AG04450 (cell line): ENCODE measurements at places on chromosomes 11 and 22.

- no peak for DNase-seq
Measured at GRCh38 chr11:7941146-7941545, 362 bp downstream of the OR10A3 start.

DNA sequence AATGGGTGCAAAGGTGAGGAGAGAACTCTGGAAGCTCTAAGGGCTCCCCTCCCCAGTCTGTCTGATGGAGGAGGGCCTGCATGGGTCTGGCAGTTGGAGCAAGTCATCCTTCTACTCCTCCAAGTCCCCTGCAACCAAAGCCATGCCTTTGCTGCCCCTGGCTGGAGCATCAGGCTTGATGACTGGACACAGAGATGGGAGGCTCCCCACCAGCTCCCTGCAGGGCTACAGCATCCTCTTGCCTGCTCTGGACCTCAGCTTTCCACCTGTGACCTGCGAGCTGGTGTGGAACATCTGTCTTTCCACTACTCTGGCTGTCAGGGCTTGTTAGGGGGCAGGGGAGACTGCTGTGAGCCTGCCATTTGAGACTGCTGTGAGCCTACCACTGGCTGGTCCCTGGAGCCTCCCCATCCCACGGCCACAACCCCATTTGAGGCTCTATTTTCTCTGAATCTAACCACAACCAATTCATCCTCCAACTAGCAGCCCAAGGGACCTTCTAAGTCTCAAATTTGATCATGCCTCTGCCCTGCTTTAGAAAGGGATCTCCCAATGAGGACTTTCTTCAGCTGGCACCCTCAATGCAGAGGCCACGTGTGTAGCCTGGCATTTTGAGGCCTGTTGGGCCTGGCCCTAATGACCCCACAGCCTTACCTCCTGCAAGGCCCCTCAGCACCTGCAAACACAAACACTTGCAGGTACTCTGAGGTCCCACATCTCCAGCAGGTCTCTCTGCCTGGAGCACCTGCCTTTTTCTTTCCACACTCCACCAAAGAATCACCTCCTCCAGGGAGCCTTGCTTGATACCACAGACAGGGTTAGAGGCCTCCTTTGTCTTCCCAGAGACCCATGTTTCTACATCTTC, 9.9 kb downstream of the P2RY6 start:
- no peak for DNase-seq

DNA sequence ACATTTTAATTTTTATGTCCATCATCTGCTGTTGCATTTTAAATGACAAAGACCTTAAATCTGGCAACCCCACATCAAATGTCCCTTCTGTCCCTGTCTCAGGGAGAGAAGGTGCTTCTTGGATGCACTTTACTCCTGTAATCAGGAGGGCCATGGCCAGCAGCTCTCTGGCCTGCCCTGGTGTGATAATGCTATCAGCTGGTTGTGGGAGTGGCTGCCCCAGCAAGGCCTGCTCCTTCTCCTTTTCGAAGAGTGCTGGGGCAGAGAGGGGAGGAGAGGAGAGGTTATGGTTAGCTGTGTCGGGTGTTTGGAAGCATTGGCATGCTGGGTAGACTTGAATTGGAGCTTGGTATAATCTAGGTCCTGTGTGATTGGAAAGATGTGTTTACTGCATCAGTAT, 12.8 kb downstream of the TNRC6B start:
- no peak for DNase-seq

- no peak for DNase-seq
Measured at GRCh38 chr11:111499483-111499882, 12.7 kb downstream of the BTG4 start.

GRCh38 chr11:105181521-105181920, 42.0 kb upstream of the CARD18 start:
- no peak for DNase-seq

DNA sequence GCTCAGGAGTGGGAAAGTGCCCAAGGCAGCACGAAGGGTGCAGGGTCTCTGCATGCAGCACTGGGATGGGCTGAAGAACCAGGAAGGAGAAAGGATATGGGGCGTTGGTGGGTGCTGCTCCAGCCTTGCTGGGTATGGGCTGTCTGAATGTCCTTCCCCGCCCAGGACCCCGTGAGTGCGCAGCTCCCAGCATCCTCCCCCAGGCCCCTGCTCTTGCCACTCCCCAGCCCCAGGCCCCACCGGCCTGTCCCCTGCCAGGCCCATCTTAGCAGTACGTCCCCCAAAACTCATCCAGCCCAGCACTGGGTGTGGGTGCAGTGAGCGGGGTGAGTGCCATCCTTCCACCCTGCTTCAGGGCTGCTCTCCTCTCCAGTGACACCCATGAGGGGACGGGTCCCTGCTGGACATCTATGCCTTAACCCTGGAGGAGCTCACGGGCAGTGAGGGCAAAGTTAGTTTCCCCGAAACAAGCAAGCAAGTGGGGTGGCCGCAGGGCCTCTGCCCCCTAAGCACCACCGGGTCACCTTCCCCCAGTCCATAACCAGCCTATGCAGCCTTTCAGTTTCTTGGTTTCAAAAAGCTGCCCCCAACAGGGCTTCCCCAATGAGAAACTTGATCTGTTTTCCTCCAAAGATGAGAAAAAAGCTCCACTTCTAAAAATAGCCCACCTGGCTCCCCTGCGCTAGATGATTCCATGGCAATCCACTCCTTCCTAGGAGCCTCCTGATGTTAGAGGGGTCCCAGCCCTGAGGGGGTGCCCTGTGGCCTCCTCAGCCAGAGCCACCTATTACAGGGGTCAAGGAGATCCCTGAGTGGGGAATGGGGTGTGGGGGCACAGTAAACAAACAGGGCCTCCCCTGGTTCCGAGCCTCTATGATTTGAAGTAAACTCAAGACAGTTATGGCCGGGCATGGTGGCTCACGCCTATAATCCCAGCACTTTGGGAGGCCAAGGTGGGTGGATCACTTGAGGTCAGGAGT, 103.8 kb downstream of the MORC2 start:
- no peak for DNase-seq

- no peak for DNase-seq
Measured at GRCh38 chr11:91860661-91861060, 364.0 kb upstream of the FAT3 start.

DNA sequence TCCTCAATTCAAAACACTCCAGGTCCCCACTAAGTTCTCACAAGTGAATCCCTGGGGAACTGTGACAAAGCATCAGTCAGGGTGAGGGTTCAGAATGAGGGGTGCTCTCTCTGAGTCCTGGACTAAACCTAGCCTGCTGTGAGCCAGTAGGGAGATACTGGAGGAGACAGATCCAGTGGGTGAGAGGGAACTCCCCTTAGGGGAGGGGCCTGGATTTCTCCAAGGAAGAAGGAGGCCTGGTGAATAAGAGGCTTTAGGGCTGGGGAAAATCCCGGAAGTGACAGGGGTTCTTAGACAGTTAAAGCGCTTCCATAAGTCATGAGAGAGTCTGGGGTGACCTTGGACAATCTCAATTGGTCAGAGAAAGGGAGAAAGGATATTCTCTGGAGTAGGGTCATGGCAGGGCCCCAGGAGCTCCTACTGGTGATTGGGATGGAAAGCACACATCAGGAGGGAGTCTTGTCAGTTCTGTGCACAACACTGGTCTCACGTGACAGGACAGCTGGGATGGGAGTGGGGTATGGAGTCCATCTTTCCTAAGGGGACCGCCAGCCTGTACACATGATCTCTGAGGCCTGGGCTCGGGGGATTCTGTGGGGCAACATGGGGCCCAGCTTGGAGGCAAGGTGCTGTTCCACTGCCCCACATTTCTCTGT, 1.5 kb downstream of the TBC1D10A start:
- DNase-seq, result no peak

- no peak for DNase-seq
Measured at GRCh38 chr11:70371241-70371640, 27.1 kb upstream of the CTTN start.

DNA sequence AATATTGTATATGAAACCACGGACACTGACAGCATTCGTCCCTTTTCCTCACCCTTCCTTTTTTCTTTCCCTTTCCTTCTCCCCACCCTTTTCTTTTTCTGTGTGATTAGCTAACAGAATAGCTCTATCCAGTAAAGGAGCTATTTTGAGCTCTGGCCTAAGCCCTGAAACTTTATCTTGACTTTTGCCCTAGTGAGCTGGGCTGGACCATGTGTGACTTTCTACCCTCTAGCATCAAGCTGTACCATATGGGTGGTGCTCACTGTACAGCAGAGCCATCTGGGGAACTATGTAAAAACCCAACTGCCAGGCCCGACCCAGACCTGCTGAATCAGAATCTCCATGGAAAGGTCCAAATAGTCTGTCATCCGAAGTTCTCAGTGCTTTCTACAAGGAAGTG, 21.9 kb upstream of the PANX1 start:
- no peak for DNase-seq
